ENCODE measurements at places on chromosomes 3 and 15.

- no peak for DNase-seq
Measured at GRCh38 chr3:43004282-43004681, 25.2 kb downstream of the GASK1A start.

DNA sequence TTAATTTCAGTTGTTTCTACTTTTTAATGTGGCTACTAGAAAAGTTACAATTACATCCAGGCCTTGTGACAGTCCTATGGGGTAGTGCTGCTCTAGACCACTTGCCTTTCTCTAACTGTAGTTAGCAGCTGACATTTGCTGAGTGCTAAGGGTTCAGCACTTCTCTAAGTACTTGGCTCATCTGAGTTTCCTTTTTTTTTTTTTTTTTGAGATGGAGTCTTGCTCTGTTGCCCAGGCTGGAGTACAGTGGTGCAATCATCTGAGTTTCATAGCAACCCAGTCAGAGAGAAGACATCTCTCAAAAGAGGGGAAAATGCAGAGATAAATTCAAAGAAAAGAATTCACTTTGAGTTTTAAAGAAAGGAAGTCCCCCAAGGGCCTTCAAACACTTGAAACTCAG, 130.8 kb downstream of the MYLK start:
- no peak for DNase-seq

GRCh38 chr15:81008312-81008711, 7.6 kb downstream of the TLNRD1 start:
- DNase-seq = no peak

GRCh38 chr3:33372218-33373081, 67.8 kb downstream of the UBP1 start:
- no peak for DNase-seq

- DNase-seq = no peak
Measured at GRCh38 chr3:108004647-108005046, 86.2 kb downstream of the CD47 start.

DNA sequence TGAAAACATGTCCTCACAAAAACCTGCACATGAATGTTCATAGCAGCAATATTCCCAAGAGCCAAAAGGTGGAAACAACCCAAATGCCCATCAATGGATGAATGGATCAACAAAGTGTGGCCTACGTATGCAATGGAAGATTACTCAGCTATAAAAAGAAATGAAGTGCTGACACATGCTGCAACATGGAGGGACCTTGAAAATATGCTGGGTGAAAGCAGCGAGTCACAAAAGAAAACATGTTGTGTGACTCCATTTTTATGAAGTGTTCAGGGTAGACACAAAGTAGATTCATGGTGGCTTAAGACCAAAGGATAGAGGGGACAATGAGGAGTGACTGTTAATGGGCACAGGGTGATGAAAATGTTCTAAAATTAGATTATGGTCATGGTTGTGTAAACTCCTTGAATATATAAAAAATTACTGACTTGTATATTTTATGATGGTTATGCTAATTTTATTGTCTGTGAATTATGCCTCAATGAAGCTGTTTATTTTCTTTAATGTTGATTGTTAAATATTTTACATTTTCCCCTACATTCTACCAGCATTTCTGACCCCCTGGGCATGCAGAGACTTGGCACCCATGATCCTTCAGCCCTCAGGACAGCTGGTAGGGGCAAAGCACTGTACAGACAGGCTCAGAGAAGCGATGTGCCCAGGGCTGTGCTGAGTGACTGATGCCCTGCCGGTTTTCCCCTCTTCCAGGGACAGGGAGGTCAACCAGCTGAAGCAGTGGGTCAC, 37.8 kb downstream of the CFAP100 start:
- DNase-seq = no peak
